ENCODE measurements at places on chromosomes 2 and 18. TPM values are rescaled to one million over a fixed set of nuclear protein-coding genes. Genes with fewer than 3 reads are reported as not detected.

Gene VWA3B
- total RNA-seq: not detected

- no peak for DNase-seq
Observed at GRCh38 chr2:156065912-156066311, 266.6 kb downstream of the NR4A2 start.

Gene POTEJ
- total RNA-seq: not detected

GRCh38 chr18:45373286-45373880 is 241.9 kb upstream of the SLC14A2 start:
- DNase-seq: no peak

Gene UGT1A8
- total RNA-seq: not detected

GRCh38 chr18:49473721-49474120 is 13.3 kb upstream of the DYM start:
- no peak for DNase-seq

Gene HJURP
- 63.6 TPM for total RNA-seq

Gene BBS5
- total RNA-seq: 9.0 TPM

- DNase-seq: no peak
Observed at GRCh38 chr2:7379799-7380198, 462.6 kb downstream of the RNF144A start.

GRCh38 chr2:8837795-8838140 is 355 bp upstream of the KIDINS220 start:
- no peak for DNase-seq

Gene CFC1
- not detected for total RNA-seq

DNA sequence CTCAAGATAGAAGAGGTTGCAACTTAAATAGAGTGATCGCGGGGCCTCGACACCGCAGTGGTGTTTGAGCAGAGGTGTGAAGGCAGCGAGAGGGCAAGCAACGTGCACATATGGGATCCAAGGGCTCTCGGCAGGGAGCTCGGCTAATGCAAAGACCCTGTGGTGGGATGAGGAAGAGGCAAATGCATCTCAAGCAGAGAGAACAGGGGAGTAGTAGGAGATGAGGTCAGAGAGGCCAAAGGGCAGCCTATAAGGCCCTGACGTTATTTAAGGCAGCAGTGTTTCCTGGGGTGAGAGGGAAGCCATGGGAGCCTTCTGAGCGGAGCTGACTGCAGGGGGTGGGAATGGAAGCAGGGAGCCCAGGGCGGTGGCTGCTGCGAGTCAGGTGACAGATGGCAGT is 74.5 kb downstream of the MRPS9 start:
- DNase-seq: no peak

Gene NCL
- total RNA-seq: 999 TPM

Gene LTBP1
- 30.2 TPM for total RNA-seq

GRCh38 chr18:457521-458412 is 42.7 kb downstream of the COLEC12 start:
- DNase-seq: no peak

DNA sequence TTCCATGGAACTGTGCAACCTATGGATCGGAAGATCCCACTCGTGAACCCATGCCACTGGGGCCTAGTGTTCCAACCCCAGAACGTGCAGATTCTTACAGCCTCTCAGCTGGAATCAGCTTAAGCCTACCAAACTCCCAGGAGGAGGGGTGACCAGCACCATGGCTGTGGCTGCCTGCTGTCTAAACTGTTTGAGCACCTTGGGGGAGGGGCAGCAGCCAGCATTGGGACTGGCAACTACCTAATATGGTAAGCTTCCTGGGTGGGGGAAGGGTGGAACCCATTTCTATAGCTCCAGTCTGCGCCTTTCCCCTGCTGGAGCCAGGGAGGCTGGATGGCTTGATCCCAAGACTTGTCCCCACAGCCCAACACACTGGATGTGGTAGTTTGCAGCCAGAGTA is 10.7 kb upstream of the POLE4 start:
- no peak for DNase-seq

Gene POTEI
- total RNA-seq: 1.3 TPM

GRCh38 chr2:120909102-120909501 is 173.4 kb downstream of the GLI2 start:
- DNase-seq: no peak

GRCh38 chr2:31236433-31237205 is 2.7 kb downstream of the EHD3 start:
- no peak for DNase-seq

Gene ACTR3
- 172 TPM for total RNA-seq

GRCh38 chr2:111042772-111043771 is 77.6 kb upstream of the BCL2L11 start:
- DNase-seq: no peak

GRCh38 chr2:217494557-217494956 is 508.2 kb downstream of the TNS1 start:
- DNase-seq: no peak

Gene CGREF1
- 2.1 TPM for total RNA-seq

- DNase-seq: peak; percentile 14
Observed at GRCh38 chr2:37875403-37875906, 49.6 kb upstream of the RMDN2 start.

- no peak for DNase-seq
Observed at GRCh38 chr2:105773568-105773967, 28.9 kb downstream of the NCK2 start.

Gene NGEF
- total RNA-seq: 0.96 TPM

Gene WNT10A
- not detected for total RNA-seq

GRCh38 chr18:63138436-63139340 is 180.9 kb downstream of the BCL2 start:
- no peak for DNase-seq

- no peak for DNase-seq
Observed at GRCh38 chr2:54945391-54946219, 104.6 kb downstream of the RTN4 start.

DNA sequence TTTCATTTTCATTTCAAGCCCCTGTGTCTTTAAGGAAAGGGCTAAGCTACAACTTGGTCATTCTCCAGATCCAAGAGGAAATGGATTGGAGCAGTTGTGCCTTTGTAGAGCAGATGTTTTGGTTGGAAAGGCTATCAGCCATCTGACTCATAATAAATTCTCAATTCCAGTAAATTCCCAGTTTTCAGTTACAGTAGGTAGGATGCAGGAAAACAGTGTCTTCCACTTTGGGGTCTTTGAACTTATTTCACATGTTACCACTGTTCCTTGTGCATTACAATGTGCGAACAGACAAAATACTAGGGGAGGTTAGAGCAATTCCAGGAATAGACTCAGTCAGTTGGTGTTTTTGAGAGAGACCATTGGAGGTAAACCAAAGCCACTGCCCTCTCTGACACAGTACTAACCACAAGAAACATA is 211.9 kb downstream of the BABAM2 start:
- DNase-seq: no peak

GRCh38 chr2:196449083-196449482 is 190.4 kb upstream of the CCDC150 start:
- DNase-seq: no peak

Gene EPB41L3
- 13.1 TPM for total RNA-seq

Gene REEP1
- total RNA-seq: 12.3 TPM

- no peak for DNase-seq
Observed at GRCh38 chr2:100733391-100734187, 86.3 kb upstream of the NPAS2 start.

DNA sequence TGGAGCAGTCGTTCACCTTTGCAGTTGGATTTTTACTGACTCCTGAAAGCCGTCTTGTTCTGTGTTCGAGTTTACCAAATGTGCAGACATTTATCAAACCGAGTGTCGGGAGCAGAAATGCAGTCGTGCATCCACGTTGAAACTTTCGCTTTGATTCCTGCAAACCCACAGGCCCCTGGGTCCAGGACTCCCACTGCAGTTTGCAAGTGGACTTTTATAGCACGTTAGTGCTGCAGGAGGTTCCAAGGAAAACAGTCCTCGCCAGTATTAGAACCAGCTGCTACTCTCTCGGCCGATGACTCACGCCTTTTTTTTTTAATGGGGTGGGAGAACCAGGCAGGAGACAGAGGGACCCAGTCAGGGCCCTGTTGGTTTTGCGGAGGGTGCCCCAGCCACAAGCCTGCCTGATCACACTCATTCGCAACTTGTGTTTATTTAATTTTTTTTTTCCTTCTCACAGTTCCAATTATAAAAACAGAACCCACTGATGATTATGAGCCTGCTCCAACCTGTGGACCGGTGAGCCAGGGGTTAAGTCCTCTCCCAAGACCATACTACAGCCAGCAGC is 90.1 kb downstream of the NFATC1 start:
- no peak for DNase-seq

DNA sequence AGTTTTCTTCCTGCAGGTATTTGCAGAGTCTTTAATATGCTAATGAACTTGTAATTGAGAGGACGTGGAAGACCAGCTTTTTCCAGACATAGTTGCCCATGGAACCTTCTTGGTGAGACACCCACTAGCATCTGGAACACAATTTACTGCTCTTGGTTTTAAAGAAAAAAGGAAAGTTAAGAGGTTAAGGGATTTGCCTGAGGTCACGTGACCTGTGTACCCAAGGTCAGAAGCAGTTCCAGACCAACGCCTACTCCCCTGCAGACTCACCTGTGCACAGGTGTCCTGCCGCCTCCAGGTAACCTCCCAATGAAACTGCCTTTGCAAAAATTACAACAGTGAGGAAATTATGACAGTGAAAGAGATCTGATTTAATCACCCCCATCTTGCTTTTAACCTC is 172.7 kb downstream of the ANAPC1 start:
- DNase-seq: no peak

Gene IL1F10
- total RNA-seq: not detected

DNA sequence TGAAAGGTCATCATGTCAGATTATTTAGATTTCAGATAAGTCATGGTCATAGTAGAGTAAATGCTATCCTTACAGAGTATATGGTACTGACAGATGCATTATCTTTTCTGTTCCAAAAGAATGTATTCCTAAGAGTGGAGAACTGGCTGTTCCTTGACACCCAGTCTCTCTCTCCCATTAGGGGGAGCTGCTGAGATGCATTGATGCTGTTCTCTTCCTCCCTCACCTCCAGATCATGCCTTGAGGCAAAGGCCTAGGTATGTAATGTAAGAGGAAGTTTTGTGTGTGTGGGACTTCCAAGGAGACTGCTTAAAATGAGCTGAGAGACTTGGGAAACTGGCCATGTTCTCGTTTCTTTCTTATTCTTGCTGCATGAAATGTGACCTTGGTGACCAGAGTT is 979.5 kb upstream of the CELF4 start:
- no peak for DNase-seq

- no peak for DNase-seq
Observed at GRCh38 chr2:62858231-62858832, 152.8 kb downstream of the EHBP1 start.

Gene FSIP2
- 10.1 TPM for total RNA-seq

DNA sequence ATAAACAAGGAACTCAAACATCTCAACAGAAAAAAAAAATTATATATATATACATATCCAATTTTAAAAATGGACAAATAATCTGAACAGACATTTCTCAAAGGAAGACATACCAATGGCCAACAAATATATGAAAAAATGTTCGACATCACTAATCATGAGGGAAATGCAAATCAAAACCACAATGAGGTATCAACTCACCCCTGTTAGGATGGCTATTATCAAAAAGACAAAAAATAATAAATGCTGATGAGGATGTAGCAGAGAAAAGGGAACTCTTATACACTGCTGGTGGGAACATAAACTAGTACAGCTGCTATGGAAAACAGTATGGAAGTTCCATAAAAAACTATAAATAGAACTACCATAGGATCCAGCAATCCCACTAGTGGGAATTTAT is 46.1 kb downstream of the CLASP1 start:
- no peak for DNase-seq

Gene VIT
- total RNA-seq: not detected

DNA sequence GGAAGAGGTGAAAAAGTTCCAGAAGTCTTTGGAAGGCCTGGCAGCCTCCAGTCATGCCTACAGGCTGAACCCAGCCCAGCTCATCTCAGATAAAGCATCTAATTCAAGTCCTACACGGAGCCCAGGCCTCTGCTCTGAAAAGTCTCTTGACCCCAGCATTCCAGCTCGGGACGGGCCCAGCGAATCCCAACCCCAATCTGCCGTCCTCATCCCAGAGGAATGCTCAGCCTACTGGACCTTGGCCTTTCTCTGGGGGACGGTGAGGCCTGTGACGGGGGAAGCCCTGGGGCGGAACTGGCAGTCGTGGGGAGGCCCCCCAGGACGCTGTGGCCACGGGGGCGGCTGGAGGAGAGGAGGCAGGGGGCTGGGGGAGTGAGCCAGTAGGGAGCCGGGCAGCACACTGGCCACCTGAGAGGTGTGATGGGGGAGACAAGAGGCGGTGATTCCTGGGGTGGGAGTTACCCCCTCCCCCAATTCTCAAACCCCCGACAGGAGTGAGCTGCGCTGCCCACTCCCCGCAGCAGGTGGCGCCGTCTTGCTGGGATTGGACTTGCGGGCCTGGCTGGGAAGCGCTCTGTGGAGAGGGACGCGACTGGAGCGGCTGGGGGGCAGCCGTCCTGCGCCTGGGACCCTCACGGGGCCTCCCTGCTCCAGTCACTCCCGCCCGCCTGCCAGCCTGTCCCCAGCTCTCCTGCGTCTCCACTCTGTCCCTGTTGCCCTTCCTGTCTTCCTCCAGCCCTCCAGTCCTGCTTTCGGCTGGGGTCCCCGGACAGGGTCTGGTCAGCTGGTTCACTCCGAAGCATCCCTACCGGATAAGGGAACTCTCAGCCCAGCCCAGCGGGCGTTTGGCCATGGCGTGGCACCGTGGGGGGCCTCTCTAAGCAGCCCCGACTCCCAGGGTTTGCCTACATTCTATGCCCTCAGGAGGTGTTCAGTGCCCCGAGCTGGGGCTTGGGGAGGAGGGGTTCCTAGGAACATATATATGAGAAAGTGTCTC is 182.6 kb upstream of the HAAO start:
- DNase-seq: peak; percentile 83

Gene PLGLB2
- 2.2 TPM for total RNA-seq

GRCh38 chr18:57841568-57841967 is 38.5 kb upstream of the ATP8B1 start:
- no peak for DNase-seq

- DNase-seq: no peak
Observed at GRCh38 chr18:45920367-45920766, 46.8 kb downstream of the EPG5 start.

GRCh38 chr2:170503563-170503962 is 211.6 kb upstream of the SP5 start:
- DNase-seq: no peak

Data from neural crest cell (in vitro differentiated cells).